HEK293T (cell line): ENCODE measurements at places on chromosomes 3 and 15.

GRCh38 chr3:5296362-5296761 is 108.9 kb downstream of the EDEM1 start:
- no peak for DNase-seq

DNA sequence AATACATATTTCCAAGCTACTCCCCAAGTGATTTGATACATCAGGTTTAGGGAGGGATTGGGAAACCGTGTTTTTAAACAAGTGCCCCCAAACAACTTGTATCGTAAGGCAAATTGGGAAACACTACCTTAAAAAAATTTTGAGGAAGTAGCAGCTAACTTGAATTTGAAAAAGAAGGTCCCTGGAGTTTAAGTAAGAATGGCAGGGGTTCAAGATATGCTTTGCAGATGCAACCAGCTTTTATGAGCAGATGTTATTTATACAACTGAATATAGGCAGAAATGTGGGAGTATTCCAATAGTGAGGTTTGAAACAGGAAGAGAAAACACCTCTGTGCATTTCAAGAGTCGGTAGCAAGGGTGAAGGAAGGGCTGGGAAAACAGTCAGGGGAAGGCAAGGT is 139.6 kb downstream of the IL20RB start:
- DNase-seq = no peak

DNA sequence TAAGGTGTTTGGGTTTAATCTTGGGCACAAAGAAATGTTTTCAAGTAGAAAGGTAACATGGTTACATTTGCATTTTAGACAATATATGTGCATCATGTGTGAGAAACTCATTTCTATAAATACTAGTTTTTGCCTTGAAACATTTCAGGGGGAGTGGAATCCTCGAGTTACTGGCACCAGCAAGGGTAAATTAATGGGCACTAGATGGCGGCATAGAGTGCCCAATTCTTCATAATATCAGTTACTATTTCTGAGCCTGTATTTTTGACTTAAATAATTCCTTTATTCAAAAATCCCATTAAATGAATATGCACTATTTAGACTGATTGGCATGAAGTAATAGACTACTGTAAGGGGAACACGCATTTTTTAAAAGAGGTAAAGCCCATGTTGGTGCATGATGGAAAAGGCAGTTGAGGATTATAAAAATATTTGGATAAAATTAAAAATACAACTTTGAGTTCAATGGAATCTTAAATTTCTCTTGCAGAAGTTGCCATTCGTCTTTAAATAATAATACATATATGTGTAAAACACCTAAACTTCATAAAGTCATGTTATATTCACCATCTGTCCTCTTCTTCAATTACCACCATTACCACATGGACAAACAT is 106.3 kb downstream of the ZBTB20 start:
- DNase-seq = peak; percentile 18

GRCh38 chr3:10546181-10546624 is 40.8 kb upstream of the ATP2B2 start:
- DNase-seq = no peak

GRCh38 chr3:13141183-13141582 is 68.0 kb upstream of the IQSEC1 start:
- no peak for DNase-seq

DNA sequence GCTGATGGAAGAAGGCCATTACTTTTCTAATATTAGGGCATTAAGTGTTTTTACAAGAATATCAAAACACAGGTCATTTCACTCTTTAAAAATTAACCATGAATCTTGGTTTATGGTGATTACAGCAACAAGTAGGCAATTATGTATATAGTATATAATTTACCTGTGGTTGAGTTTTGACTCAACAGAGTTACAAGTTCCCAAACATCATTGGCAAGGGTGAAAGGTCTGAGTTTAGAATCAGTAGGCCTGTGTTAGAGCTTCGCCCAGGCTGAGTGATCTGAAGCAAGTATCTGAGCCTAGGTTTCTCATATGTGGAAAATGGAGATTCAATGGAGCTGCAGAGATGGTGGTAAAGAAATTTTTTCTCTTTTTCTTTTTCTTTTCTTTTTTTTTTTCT is 25.1 kb upstream of the LPP start:
- no peak for DNase-seq

- DNase-seq = no peak
Measured at GRCh38 chr3:108092501-108092900, 1.7 kb upstream of the CD47 start.

DNA sequence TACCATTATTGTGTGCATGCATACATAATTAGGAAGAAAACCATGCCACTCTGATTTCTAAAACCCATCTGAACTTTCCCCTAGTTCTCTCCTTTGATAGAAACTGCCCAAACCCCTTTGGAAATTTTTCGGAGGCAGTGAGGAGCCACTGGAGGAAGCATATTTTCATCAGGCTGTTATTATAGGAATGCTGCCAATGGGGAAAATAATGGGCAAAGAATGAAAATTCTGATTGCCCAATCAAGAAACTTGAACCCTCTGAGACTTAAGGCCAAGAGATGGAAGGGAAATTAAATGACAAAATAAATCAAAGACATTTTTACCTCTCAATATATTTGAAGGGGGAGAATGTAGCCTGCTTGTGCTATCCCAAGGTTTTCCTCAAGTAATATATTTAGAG is 376.0 kb upstream of the PDZRN3 start:
- DNase-seq = no peak

- no peak for DNase-seq
Measured at GRCh38 chr15:77855871-77856270, 221.6 kb downstream of the TBC1D2B start.

DNA sequence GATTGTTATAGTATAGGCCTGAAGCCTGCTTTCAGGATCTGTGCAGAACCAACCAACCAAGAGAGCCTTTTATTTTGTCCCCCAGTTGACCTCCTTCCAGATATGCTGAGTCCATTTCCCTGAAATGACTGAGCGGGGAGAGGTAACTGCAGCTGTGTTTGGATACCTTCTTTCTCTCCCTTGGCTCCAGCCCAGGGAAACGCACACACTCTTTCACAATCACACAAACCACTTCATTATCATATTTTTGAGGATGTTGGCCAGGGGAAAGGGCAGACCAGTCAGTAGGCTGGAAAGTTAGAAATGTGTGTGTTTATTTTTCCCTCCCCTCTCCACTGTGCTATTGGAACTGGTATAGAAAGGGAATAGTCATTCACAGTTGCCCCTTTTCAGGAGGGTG is 417.7 kb upstream of the TBL1XR1 start:
- DNase-seq = no peak

DNA sequence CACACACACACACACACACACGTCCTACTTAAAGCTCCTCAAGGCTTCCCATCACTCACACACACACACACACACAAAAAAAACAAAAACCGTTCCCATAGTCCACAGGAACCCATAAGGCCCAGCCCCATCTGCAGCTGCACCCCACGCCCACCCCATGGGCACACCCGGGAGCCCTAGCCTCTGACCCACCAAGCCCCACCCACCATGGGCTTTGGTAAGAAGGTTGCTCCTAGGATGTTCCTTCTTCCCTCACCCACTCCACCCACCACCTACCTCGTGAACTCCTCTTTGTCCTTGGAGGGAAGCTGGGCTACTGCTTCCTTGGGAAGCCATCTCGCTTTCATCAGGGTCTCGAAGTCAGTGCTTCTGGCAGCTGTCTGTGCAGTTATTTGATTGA is 115.1 kb downstream of the TPRA1 start:
- DNase-seq = no peak

- no peak for DNase-seq
Measured at GRCh38 chr3:59101231-59101736, 51.5 kb upstream of the CFAP20DC start.

DNA sequence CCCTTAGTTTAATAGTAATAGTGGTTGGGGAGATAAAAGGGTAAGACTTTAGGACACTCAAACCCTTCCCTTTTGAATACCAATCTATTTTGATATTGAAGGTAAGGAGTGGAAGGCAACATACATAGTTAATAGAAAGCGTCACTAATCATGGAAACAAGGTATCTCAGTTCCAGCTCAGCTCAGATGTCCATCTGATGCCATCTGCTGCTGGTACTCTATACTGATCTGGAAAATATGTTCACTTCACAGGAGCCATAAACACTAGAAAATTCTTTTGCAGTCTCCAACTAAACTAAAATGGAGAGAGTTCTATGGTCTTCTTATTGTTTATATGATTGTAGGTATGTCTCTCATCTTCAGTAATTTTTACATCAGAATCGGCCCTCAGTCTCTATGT is 1777.1 kb downstream of the OTOL1 start:
- DNase-seq = no peak

DNA sequence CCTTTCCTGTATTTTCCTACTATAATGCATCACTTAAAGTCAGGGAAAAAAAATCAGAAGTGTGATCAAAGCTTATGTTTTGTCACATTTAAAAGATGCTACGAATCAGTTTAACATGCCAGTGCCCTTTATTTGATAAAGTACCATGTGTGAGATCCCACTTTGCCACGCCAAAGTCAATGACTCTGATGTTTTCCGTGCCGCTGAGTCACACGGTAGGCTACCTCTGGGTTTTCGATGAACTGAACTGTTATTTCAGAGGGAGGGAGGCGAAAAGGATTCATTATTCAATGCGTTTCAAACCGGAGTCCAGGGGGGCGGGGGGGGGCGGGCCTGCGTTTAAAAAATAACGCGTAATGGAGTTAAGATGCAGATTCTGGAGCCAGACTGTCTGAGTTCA is 203.0 kb downstream of the ABHD5 start:
- DNase-seq = no peak

GRCh38 chr15:23561914-23562313 is 3.6 kb upstream of the MKRN3 start:
- DNase-seq = no peak

- no peak for DNase-seq
Measured at GRCh38 chr15:72866866-72867616, 83.5 kb upstream of the ADPGK start.

DNA sequence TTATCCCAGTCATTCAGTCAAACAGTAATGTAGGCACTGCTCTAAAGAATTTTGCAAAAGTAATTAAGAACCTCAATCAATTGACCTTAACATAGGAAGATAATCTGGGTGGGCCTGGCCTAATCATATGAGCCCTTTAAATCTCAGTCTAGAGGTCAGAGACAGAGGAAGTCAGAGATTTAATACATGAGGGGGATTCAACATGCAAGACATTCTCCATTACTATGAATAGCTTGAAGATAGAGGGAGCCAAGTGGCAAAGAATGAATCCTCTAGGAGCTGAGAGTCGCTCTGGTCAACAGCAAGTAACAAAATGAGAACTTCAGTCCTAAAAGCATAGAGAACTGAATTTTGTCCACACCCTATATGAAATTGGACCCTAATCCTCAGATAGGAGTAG is 39.0 kb upstream of the MBNL1 start:
- no peak for DNase-seq

DNA sequence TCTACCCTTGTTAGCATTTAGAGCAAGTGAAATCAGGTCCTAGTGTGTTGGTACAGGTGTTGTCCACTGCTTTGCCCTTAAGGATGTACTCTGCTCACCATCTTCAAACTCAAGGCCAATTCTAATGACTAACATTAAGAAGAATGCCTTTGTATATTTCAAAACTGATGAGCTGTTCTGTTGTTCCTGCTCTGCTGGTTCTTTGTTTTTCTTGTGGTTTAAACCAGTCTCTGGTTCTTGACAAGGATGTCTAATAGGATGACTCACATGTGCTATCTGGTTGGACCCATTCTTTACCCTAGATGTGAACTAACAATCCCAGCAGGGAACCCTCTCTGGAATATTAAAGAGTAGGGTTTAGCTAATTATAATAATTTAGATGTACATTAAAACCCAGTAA is 17.3 kb downstream of the ABHD5 start:
- DNase-seq = no peak

DNA sequence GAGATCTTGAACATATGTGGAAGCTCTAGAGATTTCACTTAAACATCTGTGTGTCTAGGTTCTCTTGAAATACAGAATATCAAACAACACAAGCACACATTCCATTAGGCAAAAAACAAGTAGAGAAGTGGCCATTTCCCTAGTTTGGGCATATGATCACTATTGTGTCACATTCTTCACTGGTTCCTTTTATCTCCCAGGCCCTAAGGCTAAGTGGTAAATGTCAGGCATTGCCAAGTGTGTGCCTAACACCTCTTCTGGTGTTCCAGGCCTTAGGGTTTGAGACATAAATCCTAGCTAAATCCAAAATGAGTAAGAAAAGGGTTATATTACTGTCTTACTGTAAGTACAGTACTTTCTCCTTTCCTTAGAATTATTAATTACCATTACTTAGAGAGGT is 880.1 kb downstream of the PDCD6IP start:
- no peak for DNase-seq

DNA sequence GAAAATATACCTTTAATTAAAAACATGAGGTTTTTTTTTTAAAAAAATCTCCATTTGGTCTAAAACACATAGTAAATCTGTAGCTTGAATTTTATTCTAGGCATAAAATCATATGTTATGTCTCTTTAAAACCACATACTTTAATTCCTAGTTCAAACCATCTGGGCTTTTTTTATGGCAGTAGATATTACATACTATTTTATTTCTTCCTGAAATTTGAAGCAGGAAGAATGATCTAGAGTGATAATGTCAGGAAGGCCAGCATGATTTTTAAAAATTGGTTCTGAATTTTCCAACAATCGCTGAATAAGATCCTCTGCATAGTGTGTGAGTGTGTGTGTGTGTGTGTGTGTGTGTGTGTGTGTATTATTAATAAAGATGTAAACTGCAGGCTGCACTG is 420.3 kb downstream of the NAALADL2 start:
- DNase-seq = no peak

- no peak for DNase-seq
Measured at GRCh38 chr15:77630056-77630455, 2.7 kb downstream of the LINGO1 start.

DNA sequence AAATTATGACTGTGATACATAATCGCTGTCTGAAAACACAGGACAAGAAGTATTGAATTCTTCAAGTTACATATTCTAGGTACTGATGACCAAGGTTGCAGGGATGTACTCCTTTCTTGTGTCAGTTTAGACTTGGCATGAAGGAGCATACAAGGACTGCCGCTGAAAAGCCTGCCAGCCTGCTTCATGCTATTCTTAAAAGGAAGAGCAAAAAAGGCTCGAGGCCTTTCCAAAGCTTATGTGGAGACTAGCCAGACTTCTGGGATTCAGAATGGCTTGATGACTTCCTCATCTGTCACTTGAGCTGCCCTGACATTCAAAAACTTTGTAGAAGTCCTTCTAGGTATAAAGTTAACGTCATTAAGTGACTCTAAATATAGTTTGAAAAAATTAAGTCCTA is 92.0 kb downstream of the CADM2 start:
- no peak for DNase-seq

- DNase-seq = no peak
Measured at GRCh38 chr3:102176333-102177050, 258.3 kb upstream of the ZPLD1 start.

- no peak for DNase-seq
Measured at GRCh38 chr3:112813723-112814171, 32.9 kb downstream of the CD200R1L start.

DNA sequence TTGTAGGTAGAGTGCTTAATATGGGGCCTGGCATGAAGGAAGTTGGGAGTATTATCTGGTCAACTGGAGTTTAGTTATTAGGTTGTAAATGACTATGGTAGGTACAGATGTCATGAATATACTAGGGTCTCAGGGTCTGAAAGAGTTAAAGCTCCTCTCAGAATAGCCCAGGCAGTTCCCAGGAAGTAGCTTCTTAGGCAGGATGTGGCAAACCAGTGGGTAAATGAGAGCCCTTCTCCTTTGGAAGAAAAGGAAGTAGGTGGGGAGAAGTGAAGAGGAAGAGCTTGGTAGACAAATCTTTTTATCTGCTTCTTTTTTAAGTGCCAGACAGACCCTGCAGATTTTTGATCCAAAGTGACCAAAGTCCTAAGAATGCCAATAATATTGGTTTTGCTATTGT is 24.5 kb downstream of the MAP2K1 start:
- no peak for DNase-seq

- no peak for DNase-seq
Measured at GRCh38 chr15:61169904-61170695, 59.0 kb downstream of the RORA start.
